Kidney epithelial cell (primary cell): ENCODE measurements at places on chromosomes 1 and 21. TPM values are rescaled to one million over a fixed set of nuclear protein-coding genes. Genes with fewer than 3 reads are reported as not detected.

GRCh38 chr1:28091043-28091781 lies 2.8 kb upstream of the EYA3 start:
- DNase-seq: no peak

DNA sequence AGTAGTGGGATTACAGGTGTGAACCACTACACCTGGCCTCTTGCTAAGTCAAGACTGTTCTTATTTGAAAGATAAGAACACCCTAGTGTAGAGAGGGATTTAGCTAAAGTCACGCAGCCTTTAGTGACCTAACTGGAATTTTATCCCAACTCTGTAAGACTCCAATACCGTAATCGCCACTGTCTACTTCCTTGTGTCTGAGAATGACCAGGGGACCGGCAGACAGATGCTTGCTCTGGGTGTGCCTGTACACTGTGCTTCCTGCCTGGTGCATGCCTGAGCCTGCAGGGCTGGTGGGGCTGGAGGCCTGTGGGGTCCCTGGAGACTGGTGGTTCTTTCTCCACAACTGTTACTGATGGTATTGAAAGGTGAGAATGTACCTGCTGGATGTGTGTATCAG lies 15.3 kb downstream of the MFSD2A start:
- no peak for DNase-seq

The PLPPR5 gene
- 0.50 TPM in 1 of 2 replicates, not detected in the other for total RNA-seq

GRCh38 chr1:115060501-115060900 lies 28.8 kb downstream of the TSPAN2 start:
- DNase-seq: no peak

GRCh38 chr1:1677718-1678580 lies 14.6 kb downstream of the SLC35E2B start:
- DNase-seq: no peak

GRCh38 chr1:15663925-15664324 lies 20.2 kb upstream of the PLEKHM2 start:
- DNase-seq: no peak

- no peak for DNase-seq
These were observed 75.2 kb downstream of the RERE start for GRCh38 chr1:8742022-8742924.

DNA sequence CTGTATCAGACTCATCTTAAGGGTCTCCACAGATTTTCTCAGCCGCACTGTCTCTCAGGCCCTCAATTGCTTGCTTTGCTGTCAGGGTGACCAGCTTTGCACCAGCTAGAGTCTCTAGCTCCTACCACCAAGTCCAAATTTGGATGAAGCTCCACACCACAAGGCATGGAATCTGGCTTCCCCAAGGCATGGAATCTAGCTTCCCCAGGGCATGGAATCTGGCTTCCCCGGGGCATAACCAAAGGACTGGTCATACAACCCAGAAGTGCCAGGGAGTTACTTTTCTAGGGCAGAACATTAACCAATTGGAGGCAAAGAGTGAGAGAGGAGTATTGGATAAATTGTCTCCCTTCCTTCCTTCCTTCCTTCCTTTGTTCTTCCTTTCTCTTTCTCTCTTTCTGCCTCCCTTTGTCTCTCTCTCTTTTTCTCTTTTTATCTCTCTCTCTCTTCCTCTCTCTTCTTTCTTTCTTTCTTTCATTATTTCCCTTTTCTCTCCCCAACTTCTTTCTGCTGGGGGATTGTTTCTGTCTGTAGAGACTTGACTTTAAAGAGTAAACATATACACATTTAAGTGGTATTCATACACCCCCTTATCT lies 76.9 kb upstream of the HAO2 start:
- no peak for DNase-seq

GRCh38 chr1:32338637-32339145 lies 2.7 kb upstream of the MARCKSL1 start:
- no peak for DNase-seq

- DNase-seq: no peak
These were observed 378.4 kb downstream of the SETD4 start for GRCh38 chr21:35681946-35682345.

The SETD4 gene
- 17.9 and 19.1 TPM in 2 replicates for total RNA-seq

DNA sequence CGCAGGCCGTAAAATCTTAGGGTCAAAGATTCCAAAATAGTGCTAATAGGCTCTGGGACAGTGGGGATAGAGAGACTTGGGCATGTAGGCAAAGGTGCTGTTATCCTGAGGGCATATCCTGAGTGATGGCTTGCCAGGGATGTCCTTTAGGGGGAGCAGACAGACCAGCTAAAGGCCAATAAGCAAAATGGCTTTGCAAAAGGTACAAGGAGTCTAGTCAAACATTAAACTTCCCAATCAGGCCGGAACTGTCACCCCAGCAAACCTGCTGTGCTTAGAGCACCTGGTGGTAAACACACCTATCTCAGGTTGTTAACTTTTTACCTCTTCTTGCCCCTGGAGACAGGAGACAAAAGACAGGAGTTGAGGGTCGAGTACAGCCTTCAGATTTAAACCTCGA lies 49.1 kb downstream of the TRABD2B start:
- DNase-seq: no peak

The GSTM2 gene
- 3.8 and 5.0 TPM in 2 replicates for total RNA-seq

GRCh38 chr1:42845866-42846256 lies 552 bp upstream of the ZNF691 start:
- no peak for DNase-seq

The OR2G6 gene
- not detected in 2 replicates for total RNA-seq

The TRIM46 gene
- 7.1 and 9.1 TPM in 2 replicates for total RNA-seq

The OPTC gene
- total RNA-seq: not detected in 2 replicates

The NUF2 gene
- 3.6 and 6.8 TPM in 2 replicates for total RNA-seq

DNA sequence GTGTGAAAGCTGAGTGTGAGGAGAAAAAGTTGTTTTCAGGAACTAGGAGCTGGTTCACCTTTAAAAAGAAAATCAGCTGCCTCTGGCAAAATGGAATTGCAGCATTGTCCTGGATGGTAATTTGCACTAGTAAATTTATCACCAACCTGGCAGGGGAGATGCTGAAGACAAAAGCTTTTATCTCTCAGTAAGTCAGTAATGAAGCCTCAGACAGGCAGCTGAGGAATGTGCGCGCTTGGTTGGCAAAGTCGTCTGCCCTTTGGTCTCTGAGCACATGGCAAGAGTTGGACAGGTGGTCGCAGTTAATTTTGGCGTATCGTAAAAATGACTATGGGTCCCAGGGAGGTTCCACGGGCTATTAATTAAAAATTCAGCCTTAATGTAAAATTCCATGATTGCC lies 131.9 kb downstream of the BACH1 start:
- DNase-seq: no peak

GRCh38 chr1:90201467-90202358 lies 206.8 kb downstream of the ZNF326 start:
- no peak for DNase-seq

DNA sequence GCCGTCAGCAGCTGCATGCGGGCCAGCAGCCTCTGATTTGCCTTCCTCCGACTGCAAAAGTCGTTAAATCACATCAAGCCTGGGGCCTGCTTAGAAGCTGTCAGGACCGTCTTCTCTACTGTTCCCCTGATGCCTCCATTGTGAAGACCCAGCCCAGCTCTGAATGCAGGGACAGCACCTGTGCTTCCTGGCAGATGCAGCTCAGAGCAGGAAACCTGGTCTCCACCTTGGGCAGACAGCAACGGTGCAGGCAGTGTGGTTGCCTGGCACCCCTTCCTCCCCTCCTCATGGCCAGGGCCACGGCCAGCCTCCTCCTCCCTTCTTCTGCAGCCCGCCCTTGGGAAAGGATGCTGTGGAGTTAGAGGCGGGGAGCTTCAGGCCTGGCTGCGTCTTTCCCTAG lies 92.3 kb upstream of the COL6A1 start:
- no peak for DNase-seq

DNA sequence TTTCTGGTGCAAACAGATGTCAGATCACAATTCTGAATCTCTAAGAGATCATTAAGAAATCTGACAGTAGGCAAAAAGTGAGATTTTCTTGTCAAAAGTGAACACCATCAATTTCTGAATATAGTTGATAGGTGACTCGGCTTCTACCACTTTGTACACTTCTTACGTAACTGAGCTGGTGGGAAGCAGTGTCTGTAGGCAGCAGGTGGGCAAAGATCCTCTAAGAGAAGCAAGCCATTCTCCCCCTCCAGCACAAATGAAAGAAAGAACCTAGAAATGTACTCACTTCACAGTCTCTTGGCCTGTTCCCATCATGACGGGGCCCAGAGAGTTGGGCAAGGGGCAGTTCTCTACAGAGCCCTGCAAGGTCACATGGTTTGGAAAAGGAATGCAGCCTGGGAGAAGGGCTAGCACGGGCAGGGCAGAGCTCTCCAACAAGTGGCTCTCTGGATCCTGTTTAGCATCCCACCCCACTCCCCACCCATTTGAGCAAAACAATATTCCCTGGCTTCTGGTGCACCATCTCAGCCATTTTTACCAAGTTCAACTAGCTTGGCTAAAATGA lies 412.6 kb downstream of the LTN1 start:
- no peak for DNase-seq

The SPRR3 gene
- 1.1 TPM in 1 of 2 replicates, not detected in the other for total RNA-seq

- no peak for DNase-seq
These were observed 65.2 kb downstream of the GBP6 start for GRCh38 chr1:89429062-89429461.

DNA sequence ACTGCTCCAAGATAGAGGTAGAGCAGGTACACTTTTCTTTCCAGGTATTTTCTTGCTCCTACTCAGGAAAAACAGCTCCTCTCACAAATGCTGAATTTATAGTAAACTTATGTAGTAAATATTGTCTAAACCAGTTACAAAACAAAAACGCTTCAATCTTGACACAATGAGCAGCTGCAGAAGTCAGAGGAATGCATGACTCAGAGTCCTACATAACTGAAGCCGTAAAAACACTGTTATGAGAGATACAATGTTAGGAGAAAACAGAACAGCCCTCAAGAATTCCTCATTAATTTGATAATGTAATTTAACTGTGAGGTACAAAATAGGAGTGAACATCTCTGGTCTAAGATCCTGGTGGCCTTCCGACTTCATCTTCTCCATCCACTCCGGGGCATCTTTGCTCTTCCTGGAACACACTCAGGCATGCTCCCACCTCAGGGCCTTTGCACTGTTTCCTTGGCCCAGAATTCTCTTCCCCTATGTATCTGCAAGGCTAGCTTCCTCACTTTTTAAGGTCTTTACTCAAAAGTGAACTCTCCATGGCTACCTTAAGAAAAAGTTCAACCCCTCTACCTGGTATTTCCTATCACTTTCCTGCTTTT lies 138.5 kb downstream of the SLC45A1 start:
- no peak for DNase-seq

GRCh38 chr1:183218971-183219615 lies 33.0 kb downstream of the LAMC2 start:
- no peak for DNase-seq

The CYP4A11 gene
- total RNA-seq: not detected in 2 replicates

GRCh38 chr1:116015679-116016078 lies 39.4 kb downstream of the SLC22A15 start:
- no peak for DNase-seq

- DNase-seq: no peak
These were observed 725.5 kb upstream of the CHRM3 start for GRCh38 chr1:238660849-238661248.

The DMAP1 gene
- total RNA-seq: 47.3 and 64.7 TPM in 2 replicates

The GPR3 gene
- total RNA-seq: 0.27 and 1.6 TPM in 2 replicates
